ENCODE measurements at places on chromosomes 12 and 14. TPM values are rescaled to one million over a fixed set of nuclear protein-coding genes. Genes with fewer than 3 reads are reported as not detected.
A peak's percentile ranks its signal among the peaks of the same experiment; 100 is the strongest.

Gene KRT72
- not detected for total RNA-seq

DNA sequence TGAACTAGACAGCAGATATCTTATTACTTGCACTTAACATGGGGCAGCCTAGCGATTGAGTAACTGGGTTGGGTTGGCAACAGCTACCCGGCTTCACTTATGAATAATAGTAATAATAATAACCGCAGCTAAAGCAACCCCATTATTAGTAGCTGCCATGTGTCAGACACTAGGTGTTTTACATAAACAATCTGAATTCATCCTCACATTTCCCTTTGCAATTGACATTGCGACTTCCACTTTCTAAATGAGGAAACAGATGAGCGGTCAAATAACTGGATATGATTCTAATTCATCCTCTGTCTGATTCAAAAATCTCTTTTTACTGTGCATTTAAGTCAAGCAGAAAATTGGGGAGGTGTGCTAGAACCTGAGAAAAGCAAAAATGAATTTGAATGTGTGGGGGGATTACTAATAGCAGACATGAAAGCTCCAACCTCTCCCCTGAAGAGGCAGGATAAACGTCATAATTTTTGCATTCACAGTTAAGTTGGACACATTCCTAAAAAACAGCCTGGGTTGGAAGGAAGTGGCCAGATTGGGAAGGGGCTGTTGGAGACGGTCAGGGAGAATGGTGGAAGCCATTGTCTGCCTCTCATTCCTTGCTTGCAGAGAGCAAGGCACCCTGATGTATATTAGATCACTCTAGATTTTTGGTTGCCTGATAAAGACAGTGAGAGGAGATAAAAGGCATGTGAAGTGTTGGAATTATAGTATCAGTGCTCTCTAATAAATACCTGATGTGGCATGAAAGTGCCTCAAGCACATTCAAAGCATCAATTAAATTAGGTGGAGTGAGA is 13.1 kb downstream of the EMP1 start:
- DNase-seq = no peak

- peak; percentile 86 for DNase-seq
These were observed 203.7 kb downstream of the SPTSSA start for GRCh38 chr14:34258318-34258717.

- no peak for DNase-seq
These were observed 12.4 kb downstream of the TBC1D30 start for GRCh38 chr12:64836856-64837255.

GRCh38 chr14:29353513-29353912 is 574.1 kb downstream of the PRKD1 start:
- no peak for DNase-seq

Measured in foreskin keratinocyte (primary cell).